CD4-positive, alpha-beta T cell treated with Interleukin-15 for 4 hours (primary cell): ENCODE measurements at places on chromosomes 16 and 17.

DNA sequence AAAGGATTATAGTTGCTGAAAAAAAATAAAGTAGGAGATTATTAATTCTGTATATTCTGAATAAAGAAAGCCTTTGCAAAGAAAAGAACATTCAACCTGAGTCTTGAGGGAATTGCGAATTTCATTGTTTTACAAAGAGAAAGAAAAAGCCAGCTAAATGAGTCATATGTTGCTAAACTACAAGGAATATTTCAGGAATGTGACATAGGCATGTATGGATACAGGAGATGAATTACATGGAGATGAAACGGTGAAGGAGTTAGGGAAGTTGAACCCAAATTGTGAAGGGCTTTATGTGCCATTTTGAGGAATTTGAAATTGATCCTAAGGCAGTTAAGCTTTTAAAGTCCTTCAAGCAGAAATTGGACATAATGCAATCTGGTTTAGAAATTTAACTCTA, 177.3 kb upstream of the RBL2 start:
- DNase-seq: no peak

DNA sequence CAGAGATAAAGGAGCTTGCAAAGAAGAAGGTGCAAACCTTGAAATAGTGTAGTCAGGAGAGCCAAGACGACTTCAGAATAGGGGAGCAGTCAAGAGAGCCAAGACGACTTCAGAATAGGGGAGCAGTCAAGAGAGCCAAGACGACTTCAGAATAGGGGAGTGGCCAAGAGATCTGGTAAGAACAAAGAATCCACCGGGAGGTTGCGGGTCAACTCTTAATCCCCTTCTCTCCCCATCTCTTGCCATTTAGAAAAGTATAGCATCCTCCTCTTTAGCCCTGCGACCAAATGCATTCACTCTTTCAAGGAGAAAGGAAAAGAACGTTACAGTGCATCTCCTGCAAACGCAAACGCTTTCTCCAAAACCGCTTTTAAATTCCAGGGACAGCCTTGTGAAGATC, 713 bp downstream of the KNOP1 start:
- DNase-seq: no peak

- peak; percentile 49 for DNase-seq
These were observed 37.6 kb downstream of the ARHGAP27 start for GRCh38 chr17:45394913-45395568.

GRCh38 chr16:3042376-3042775, 4.0 kb upstream of the MMP25 start:
- no peak for DNase-seq

- no peak for DNase-seq
These were observed 203.0 kb upstream of the DYNLRB2 start for GRCh38 chr16:80337786-80338185.

DNA sequence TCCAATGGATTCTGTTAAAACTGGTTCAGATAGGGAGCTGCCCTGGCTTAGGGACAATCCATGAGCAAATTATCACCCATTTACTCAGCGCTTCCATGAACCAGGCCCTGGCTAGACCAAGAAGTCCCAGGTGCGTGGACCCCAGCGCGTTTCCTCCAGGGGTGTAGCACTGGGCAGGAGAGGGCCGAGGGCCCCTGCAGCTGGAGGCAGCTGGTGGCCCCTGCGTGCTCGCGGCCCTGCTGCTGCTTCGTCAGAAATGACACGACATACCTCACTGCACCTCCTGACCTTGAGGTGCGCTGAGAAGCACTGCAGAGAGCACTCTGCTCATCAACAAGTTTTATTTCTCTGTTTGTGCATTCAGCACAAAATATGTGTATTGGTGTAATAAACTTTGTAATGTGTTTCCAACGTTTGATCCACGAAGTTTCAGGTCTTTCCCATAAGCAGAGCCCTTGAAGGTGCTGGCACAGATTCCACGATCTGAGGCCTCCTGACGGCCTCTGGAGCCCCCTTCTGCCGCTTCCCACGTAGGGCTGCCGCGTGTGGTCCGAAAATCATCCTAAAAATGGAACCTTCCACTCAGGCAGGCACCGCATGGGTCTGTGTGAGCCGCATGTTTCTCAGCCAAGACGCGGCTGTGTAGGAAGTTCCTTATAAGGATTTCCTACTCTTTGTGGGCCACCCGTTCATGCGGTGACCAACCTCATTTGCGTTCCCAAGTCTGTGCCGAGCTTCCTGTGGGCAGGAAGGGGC, 50.8 kb upstream of the ZCCHC14 start:
- DNase-seq: no peak

DNA sequence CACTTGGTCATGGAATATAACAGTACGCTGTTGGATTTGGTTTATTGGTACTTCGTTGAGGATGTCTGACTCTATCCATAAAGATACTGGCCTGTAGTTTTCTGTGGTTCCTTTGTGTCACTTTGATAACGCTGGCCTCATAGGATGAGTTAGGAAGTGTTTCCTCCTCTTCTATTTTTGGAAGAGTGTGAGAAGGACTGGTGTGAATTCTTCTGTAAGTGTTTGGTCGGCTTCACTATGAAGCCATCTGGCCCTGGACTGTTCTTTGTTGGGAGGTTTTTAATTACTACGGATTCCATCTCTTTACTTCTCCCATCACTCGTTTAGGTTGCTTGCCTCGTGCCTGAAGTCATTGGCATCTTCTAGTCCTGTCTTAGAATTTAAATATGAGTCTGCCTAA, 117.3 kb downstream of the OR1D5 start:
- no peak for DNase-seq

GRCh38 chr16:26952411-26952810, 114.3 kb upstream of the C16orf82 start:
- no peak for DNase-seq

DNA sequence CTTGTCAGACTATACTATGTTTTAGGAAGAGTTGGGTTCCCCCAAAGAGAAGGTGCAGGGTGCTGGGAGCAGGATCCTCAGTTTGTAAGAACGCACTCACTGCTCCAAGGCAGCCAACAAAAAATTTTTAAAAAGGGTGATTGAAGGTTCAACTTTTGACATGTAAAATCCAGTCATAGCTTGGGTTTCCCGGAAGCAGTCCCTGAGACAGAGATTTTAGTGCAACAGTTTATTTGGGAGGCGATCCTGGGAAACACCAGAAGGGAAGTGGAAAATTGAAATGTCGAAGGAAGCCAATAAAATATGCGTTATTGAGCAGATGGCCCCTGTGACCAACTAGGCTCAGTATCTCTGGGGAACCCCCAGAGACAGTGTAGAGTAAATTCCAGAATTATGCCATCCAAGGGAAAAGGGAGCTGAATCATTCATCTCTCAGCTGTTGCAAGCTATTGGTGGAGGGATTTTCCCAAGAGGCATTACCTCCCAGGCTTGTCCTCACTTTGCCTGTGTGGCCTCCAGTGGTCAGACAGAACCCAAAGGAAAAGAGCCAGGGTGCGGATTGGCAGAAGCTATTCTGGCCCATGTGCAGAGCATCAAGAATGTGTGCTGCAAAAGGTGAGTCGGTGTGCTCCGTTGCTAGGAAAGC, 72.9 kb downstream of the HS3ST3B1 start:
- DNase-seq: no peak

DNA sequence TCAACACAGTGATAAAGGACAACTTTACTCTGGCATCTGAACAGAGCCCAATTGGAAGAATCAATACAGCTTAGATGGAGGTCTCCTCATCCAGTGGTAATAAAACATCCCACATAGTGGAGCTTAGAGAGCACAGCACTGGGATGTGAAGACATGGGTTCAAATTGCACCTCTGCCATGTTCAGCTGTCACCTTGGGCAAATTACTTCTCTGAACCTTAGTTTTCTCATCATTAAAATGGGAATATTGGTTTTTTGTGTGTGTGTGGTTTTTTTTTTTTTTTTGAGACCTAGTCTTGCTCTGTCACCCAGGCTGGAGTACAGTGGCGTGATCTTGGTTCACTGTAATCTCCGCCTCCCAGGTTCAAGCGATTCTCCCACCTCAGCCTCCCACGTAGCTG, 13.6 kb upstream of the KRT10 start:
- DNase-seq: no peak

DNA sequence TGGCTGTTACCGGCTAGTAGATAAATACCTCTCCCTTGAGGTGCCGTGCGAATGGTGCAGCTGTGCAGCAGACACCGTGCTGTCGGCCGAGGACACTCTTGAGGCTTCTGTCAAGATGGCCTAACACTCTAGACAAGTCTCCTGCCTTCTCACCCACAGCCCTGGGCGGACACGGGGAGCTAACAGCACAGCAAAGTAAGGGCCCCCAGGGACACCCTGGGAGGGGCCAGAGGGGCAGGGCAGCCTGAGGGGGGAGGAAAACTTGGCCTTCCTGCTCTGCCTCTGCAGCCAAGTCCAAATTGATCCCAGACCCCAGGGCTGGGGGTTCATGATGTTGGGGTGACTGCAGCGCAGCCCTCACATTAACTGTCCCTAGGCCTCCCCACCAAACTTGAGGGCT, 210.2 kb downstream of the RPTOR start:
- no peak for DNase-seq

DNA sequence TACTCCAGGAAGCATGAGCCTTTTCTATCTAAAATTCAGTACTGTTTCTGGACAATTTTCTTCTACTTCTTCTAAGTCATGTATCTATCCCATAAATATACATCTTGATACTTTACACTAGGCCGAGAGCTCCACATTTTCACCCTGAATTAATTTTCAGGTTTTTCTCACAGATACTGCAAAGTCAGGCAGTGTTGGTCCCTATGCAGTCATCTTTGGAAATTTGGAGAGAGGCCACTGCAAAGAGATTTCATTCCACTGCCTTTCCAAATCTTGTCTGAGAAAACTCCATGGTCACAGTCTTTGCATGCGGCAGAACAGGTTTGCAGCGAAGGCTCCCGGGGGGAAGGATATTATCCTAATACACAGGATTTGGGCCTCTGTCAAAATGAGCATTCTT, 28.2 kb downstream of the DUSP14 start:
- DNase-seq: no peak

DNA sequence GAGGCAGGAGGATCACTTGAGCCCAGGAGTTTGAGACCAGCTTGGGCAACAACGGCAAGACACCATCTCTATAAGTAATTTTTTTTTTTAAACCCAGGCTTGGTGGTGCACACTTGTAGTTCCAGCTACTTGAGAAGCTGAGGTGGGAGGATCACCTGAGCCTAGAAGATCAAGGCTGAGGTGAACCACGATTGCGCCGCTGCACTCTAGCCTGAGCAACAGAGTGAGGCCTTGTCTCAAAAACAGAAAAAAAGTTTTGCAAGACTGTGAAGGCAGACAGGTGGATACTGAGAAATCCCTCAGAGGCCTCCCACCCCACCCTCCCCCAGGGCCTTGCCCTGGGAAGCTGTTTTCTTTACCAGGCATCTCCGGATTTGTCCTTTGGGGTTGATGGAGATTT, 125.4 kb downstream of the MGAT5B start:
- DNase-seq: no peak

DNA sequence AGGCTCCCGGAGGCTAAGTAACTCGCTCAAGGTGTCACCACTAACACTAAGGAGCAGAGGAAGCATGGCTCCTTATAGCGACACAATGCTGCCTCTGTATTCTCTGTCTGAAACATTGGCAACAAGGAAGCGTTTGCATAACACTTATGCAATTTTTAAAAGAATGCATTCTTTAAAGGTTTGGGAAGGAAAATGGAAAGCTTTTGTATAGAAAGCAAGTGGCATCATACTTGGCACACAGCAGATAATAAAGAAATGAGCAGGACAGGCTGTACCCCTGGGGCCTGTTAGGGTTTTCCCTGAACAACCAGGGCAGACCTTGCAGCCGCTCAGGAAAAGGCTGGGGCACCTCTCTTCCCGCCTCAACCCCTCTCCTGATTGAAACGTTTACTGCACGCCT, 36.9 kb downstream of the PPL start:
- no peak for DNase-seq

DNA sequence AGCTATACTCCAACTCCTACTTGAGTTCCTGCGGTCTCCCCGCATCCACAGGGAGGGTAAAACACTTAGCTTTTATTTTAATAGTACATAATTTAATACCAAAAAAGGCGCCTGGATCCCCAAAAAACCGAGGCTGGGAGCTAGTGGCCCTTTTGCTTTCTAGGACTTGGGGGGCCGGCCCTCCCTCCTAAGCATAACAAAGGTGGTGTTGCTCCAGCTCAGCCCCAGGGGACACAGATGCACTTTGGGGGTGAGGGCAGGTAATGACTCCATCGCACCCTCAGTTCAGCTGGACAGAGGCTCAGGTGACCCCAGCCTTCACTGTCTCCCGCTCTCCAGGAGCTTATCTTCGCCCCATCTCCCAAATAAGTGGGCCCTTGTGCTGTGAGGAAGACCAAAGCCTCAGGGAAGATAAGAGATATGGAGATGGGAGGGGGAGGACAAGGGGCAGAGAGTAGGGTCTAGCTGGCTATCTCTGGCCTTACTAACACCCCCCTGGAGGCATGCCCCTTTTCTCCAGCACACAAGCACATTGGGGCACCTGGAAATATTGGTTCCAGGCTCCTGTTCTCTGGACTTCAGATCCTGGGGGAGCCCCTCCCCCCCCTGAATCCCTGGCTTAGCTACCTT, 2.8 kb upstream of the NHERF1 start:
- no peak for DNase-seq
